Cardiac atrium fibroblast (primary cell): ENCODE measurements at places on chromosomes 7 and 10. TPM values are rescaled to one million over a fixed set of nuclear protein-coding genes. Genes with fewer than 3 reads are reported as not detected.

Gene APBB1IP
- total RNA-seq: 0.16 and 0.18 TPM in 2 replicates

Gene HTR5A
- total RNA-seq: not detected in 2 replicates

Gene MEIG1
- total RNA-seq: not detected in 2 replicates

Gene GIMAP6
- under 0.01 and 0.32 TPM in 2 replicates for total RNA-seq

Gene SFTPD
- total RNA-seq: 0.36 TPM in 1 of 2 replicates, not detected in the other

Gene SFTPA1
- total RNA-seq: not detected in 2 replicates

Gene CALHM1
- total RNA-seq: not detected in 2 replicates

Gene GSTO2
- 0.32 and 0.36 TPM in 2 replicates for total RNA-seq

Gene KAZALD1
- total RNA-seq: 21.2 and 57.8 TPM in 2 replicates

Gene NKX1-2
- not detected in 2 replicates for total RNA-seq

Gene IQUB
- total RNA-seq: under 0.01 and 0.54 TPM in 2 replicates

Gene ANKIB1
- 16.2 and 29.3 TPM in 2 replicates for total RNA-seq

Gene SHTN1
- 2.9 TPM in 2 replicates for total RNA-seq

Gene MGAM2
- total RNA-seq: not detected in 2 replicates
